ENCODE measurements at places on chromosomes 7 and 10. TPM values are rescaled to one million over a fixed set of nuclear protein-coding genes. Genes with fewer than 3 reads are reported as not detected.

DNA sequence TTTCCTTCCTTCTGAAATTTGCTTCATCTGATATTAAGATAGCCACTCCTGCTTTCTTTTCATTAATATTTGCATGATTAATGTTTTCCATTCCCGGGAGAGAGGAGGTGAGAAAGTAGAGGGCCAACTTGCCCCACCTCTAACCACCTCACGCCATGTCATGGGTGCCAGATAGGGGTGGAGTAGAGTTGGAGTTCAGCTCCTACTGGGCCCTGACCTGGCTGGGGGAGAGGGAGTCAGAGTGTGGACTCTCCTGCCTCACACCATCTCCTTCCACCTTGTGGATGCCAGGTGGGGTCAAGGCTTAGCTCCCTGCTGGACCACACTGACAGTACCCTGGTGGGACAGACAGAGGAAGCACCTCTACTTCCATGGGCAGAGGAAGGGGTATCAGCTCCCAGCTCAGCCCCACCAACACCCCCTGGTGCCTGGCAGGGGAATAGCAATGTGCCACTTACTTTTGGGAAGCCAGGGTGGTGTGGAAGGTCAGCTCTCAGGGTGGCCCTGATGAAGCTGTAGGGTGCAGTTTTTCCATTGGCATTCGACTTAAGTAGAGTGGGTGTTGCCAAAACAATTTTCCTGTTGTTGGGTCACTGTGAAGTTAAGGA is 28.0 kb downstream of the CHST12 start:
- H3K27me3 ChIP-seq = no peaks in the 10 kb centered on the region
- peaks cover 33% of the 10 kb centered on the region for H3K36me3 ChIP-seq
- peak; percentile 47 for DNase-seq
- peaks cover 12% of the 10 kb centered on the region for H3K4me1 ChIP-seq

DNA sequence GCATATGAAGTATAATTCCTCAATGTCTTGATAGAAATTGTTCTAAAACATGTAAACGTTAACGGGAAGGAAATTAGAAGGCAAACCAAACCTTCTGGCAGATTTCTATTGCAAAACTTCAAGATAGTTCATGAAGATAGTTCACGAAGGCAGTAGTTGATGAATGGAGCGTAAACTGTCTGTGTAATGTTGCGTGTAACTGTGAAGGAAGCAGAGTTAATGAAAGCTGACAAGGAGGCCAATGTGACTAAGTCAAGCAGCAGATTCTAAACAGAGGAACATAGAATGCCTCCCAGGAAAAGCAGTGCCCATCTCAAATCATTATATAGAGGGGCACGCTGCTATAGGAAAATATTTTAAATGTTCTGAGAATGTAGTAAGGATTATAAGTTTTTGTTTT is 659.7 kb upstream of the IGFBP3 start:
- no peak overlapping the region for H3K4me3 ChIP-seq
- H3K27ac ChIP-seq = no peak overlapping the region
- DNase-seq = no peak
- H3K27me3 ChIP-seq = no peaks in the 10 kb centered on the region

The ADRB1 gene
- 0.91 TPM for total RNA-seq

The DEPP1 gene
- total RNA-seq = not detected

The SORBS1 gene
- total RNA-seq = 0.72 TPM

- no peaks in the 10 kb centered on the region for H3K36me3 ChIP-seq
- H3K27me3 ChIP-seq = peaks cover 2% of the 10 kb centered on the region
- no peaks in the 10 kb centered on the region for H3K4me1 ChIP-seq
These were observed 37.8 kb downstream of the DIP2C start for GRCh38 chr10:651692-652091.

The NUB1 gene
- total RNA-seq = 84.8 TPM

DNA sequence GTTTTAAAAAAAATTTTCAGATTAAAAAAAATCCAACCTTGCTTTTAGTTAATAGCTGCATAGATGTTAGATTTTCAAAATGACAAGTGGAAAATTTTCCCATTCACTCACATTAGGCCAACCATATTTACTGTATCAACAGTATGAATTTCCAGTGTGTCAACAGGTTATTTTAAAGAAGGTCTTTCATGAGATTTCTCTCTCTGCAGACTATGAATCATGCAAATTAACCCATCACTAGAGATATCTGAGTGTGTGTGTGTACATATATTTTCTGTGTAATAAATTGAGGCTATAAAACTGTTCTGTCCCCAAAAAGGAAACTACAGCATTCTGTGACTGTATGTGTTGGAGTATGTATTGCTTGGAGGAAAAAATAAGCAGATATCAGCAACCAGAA is 305.6 kb downstream of the ARL4A start:
- H3K4me3 ChIP-seq = no peak overlapping the region
- H3K27me3 ChIP-seq = peaks cover 4% of the 10 kb centered on the region
- no peaks in the 10 kb centered on the region for H3K4me1 ChIP-seq
- DNase-seq = no peak
- H3K36me3 ChIP-seq = no peaks in the 10 kb centered on the region

DNA sequence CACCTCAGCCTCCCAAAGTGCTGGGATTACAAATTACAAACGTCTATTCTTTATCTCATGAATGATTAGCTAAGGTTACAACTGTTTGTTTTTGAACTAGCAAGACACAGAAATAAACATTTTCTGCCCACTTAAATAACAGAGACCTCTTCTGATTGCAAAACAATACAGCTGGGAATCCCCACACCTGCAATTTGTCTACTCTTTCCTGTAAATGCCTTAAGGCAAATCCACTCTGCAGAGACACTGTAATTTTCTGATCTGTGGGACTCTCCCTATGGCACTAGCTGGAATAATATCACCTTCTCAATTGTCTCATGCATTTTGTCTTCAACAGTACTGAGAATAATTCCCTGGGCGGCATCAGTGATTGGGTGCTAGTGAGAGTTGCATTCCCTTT is 149.3 kb upstream of the FAM3C start:
- H3K4me1 ChIP-seq = peaks cover 15% of the 10 kb centered on the region
- no peaks in the 10 kb centered on the region for H3K27me3 ChIP-seq
- peaks cover 4% of the 10 kb centered on the region for H3K36me3 ChIP-seq
- no peak overlapping the region for H3K27ac ChIP-seq
- DNase-seq = no peak

DNA sequence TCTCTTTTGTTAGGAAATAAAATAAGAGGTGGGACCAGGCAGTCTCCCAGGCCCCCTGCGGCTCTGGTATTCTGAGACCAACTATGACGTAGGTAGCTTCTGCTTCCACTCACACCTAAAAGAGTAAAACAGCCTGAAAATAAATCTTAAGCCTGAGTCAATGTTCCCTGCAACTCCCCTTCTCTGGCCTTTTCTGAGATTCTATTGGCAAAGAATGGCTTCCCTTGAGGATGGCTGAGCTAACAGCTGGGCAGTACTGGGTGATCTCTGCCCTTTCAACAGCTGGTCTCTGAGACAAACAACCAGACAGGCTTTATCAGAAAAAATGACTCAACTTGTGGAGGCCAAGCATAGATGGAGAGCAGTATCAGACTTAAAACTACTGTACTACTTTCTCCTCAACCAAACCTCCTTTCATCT is 58.7 kb downstream of the CREB3L2 start:
- peaks cover 2% of the 10 kb centered on the region for H3K4me1 ChIP-seq
- no peak for DNase-seq
- no peaks in the 10 kb centered on the region for H3K27me3 ChIP-seq
- H3K36me3 ChIP-seq = peaks cover 3% of the 10 kb centered on the region
- H3K4me3 ChIP-seq = no peak overlapping the region
- H3K27ac ChIP-seq = no peak overlapping the region

GRCh38 chr10:87979847-87980246 is 116.4 kb downstream of the PTEN start:
- peaks cover 3% of the 10 kb centered on the region for H3K36me3 ChIP-seq
- no peak for DNase-seq
- no peaks in the 10 kb centered on the region for H3K27me3 ChIP-seq
- no peak overlapping the region for H3K4me3 ChIP-seq

- peaks cover 7% of the 10 kb centered on the region for H3K4me1 ChIP-seq
- H3K27me3 ChIP-seq = peaks cover 2% of the 10 kb centered on the region
- H3K36me3 ChIP-seq = peaks cover 8% of the 10 kb centered on the region
- no peak for DNase-seq
These were observed 98.6 kb upstream of the MDFIC start for GRCh38 chr7:114823290-114823689.

DNA sequence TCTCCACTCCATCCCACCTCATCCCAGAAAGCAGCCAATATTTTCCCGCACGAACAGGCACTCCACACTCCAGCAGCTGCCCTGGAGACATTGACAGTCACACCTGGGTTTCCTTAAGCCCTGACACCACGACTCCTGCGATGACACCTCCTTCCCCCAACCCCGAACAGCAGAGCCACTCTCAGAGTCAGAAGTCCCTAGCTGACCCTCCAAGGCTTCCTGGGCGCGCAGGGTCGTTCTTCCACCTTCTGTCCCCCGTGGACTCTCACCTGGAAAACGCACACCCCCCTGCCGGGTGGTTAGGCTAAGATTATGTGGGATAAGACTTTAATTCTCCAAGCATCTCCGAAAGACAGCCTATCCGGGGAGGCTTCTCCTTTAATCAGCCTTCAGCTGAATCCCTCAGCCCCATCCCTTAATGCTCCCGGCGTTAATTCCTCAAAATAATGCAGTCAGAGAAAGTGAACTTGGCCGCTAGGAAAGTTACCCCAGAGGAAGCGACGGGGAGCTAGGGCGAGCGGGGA is 1.1 kb downstream of the DENND11 start:
- peak overlapping the region; percentile 79 for H3K4me3 ChIP-seq
- peak; percentile 36 for DNase-seq
- peaks cover 37% of the 10 kb centered on the region for H3K4me1 ChIP-seq
- H3K27me3 ChIP-seq = peaks cover 21% of the 10 kb centered on the region
- H3K27ac ChIP-seq = peak overlapping the region; percentile 87

The POM121C gene
- 82.2 TPM for total RNA-seq

- H3K27ac ChIP-seq = no peak overlapping the region
- H3K36me3 ChIP-seq = no peaks in the 10 kb centered on the region
- H3K4me1 ChIP-seq = peaks cover 4% of the 10 kb centered on the region
- peaks cover 25% of the 10 kb centered on the region for H3K27me3 ChIP-seq
- no peak overlapping the region for H3K4me3 ChIP-seq
- no peak for DNase-seq
These were observed 2.1 kb downstream of the BAIAP2L1 start for GRCh38 chr7:98398567-98399372.

GRCh38 chr7:53422291-53422690 is 386.9 kb downstream of the POM121L12 start:
- H3K4me3 ChIP-seq = no peak overlapping the region
- H3K27me3 ChIP-seq = no peaks in the 10 kb centered on the region
- DNase-seq = no peak
- H3K27ac ChIP-seq = no peak overlapping the region
- H3K36me3 ChIP-seq = no peaks in the 10 kb centered on the region

DNA sequence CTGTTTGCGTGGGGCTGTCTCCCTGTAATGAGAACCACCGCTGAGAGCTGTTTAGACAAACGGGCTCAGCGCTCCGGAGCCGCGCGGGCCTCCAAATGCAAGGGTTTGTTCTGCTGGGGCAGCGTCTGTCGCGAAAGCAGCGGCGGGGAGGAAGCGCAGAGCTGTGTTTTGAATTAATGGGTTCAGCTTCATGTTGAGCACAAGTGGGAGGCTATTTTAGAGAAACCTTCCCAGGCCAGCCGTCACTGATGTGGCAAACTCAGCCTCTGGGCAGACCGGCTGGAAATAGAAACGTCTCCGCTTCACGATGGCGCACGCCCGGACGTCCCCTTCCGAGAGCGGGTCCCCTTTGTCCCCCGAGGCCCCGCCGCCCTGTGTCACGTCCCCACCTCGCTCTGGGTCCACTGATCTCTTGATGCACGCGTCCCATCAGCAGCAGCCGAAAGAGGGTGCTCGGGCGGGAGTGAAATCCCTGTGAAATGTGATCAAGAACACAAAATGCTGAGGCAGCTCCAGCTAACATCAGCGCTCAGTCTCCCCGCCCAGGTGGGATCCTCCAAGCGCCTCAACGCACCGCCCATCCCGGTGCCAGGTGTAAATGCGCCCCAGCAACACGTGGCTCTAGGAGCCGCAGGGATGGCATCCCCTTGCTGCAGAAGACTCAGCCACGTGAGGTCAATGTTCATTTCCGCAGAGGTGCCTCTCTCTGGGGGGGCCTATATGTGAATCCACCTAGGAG is 44.9 kb downstream of the BAMBI start:
- H3K27me3 ChIP-seq = peaks cover 41% of the 10 kb centered on the region
- no peak overlapping the region for H3K27ac ChIP-seq
- H3K36me3 ChIP-seq = no peaks in the 10 kb centered on the region
- H3K4me3 ChIP-seq = peak overlapping the region; percentile 61
- DNase-seq = peak; percentile 32

- H3K36me3 ChIP-seq = no peaks in the 10 kb centered on the region
- H3K27ac ChIP-seq = no peak overlapping the region
- H3K4me1 ChIP-seq = no peaks in the 10 kb centered on the region
- H3K27me3 ChIP-seq = no peaks in the 10 kb centered on the region
These were observed 12.7 kb downstream of the CNTNAP2 start for GRCh38 chr7:146129296-146129695.

DNA sequence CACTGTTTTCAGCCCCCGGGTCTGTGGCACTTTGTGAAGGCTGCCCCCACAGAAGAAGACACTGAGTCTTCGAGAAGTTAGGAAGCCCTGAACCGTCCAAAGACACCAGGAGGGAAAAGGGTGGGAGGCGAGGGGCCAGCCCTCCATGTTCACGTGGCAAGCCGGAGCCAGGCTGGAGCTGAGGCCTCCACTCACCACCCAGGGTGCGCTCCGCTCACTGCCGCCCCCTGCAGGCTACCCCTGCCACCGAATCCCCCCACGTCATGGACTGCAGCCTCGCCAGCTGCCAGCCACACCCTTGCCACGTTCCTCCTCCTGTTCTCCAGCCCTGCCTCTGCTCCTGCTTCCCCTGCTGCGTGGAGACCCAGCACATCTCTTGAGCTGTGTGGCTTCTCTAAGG is 59.0 kb upstream of the EN2 start:
- H3K36me3 ChIP-seq = no peaks in the 10 kb centered on the region
- H3K27ac ChIP-seq = no peak overlapping the region
- no peak for DNase-seq

GRCh38 chr7:106125417-106125816 is 13.3 kb upstream of the SYPL1 start:
- H3K4me1 ChIP-seq = peaks cover 13% of the 10 kb centered on the region
- peak overlapping the region; percentile 8 for H3K4me3 ChIP-seq
- H3K27ac ChIP-seq = no peak overlapping the region
- H3K27me3 ChIP-seq = no peaks in the 10 kb centered on the region

DNA sequence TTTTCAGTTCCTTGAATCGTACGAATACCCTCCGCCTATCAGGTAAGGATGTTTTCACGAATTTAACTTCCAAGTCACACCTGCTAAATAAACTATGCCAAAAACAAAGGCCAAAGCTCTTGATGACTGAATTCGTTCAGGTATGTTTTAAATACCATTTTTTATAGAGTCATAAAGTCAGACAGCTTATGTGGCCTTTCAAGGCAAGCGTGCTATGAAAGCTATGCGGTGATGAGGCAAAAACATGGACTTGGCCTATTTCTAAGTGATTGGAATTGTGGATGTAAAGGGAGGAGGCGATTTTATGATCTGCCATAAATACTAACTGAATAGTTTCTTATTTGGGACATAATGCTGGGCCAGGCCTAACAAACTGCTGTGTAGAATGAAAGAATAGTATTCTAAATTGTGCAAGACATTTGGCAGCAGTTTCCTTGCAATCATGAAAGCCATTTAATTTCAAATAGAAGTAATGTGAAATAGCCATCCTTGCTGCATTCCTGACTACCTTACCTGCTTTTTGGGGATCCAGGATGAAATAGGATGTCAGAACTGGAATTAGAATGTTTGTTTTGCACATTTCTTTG is 14.0 kb downstream of the SLC39A12 start:
- H3K36me3 ChIP-seq = no peaks in the 10 kb centered on the region
- no peaks in the 10 kb centered on the region for H3K4me1 ChIP-seq
- H3K4me3 ChIP-seq = no peak overlapping the region
- no peak overlapping the region for H3K27ac ChIP-seq
- no peaks in the 10 kb centered on the region for H3K27me3 ChIP-seq
